ENCODE measurements at places on chromosomes 11 and 22.

GRCh38 chr11:27886857-27887256 lies 186.6 kb upstream of the BDNF start:
- DNase-seq: no peak

GRCh38 chr22:35703861-35704584 lies 13.6 kb upstream of the APOL5 start:
- no peak for DNase-seq

- peak; percentile 49 for DNase-seq
Measured at GRCh38 chr11:109914809-109915653, 178.2 kb upstream of the ZC3H12C start.

GRCh38 chr11:109697140-109697843 lies 275.3 kb downstream of the C11orf87 start:
- peak; percentile 58 for DNase-seq

DNA sequence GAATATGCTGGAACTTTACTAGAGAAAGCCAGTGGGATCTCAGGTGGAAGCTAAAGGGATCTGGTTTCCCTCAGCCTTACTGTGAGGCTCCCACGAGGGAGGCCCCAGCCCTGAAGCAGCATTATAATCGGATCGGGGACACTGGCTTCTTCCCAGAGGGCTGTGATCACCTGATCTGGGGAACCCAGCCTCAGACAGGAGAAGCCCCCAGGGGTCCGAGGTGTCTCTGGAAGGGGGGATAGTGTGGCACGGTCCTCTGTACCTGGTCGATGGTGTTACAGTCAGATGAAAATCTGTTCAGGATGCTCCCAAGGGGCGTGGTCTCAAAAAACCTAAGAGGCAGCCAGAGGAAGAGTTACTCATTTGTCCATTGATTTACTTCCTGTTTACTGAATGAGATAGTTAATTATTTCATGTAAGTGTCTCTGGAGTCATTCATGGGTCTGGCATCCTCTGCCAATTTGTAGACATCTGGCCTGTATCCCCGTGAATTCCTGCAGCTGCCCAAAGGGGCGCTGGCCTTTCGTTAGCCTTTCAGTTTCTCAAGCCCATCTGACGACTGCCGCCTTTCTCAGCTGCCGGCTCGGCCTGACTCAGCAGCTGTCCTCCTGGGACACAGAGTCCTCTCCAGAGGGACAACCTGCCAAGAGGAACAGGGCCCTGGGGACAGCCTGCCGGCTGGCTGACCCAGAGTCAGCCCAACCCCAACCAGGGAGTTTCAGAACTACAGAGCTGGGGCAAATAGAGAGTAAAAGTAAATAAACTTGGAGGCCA lies 17.0 kb upstream of the KCNJ11 start:
- peak; percentile 70 for DNase-seq

DNA sequence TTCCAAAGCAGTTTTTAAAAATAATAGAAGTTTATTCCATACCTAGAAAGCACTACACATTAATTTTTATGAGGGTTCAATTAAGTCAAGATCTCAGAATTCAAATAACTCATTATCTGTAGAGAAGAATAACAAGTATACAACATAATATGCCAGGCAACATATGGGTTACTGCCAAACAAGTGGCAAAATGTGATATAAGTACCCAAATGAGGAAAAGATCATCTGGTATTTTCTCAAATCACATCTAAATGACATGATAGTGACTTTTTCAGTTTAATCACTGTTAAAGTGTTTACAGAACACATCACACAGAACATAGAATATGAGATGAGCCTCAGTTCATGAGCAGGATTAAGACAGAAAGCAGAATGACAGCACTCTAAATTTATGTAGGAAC lies 123.3 kb downstream of the FCHSD2 start:
- DNase-seq: no peak

GRCh38 chr22:27541836-27542235 lies 259.7 kb downstream of the MN1 start:
- DNase-seq: no peak

GRCh38 chr22:20787746-20788626 lies 14.1 kb downstream of the SERPIND1 start:
- no peak for DNase-seq

DNA sequence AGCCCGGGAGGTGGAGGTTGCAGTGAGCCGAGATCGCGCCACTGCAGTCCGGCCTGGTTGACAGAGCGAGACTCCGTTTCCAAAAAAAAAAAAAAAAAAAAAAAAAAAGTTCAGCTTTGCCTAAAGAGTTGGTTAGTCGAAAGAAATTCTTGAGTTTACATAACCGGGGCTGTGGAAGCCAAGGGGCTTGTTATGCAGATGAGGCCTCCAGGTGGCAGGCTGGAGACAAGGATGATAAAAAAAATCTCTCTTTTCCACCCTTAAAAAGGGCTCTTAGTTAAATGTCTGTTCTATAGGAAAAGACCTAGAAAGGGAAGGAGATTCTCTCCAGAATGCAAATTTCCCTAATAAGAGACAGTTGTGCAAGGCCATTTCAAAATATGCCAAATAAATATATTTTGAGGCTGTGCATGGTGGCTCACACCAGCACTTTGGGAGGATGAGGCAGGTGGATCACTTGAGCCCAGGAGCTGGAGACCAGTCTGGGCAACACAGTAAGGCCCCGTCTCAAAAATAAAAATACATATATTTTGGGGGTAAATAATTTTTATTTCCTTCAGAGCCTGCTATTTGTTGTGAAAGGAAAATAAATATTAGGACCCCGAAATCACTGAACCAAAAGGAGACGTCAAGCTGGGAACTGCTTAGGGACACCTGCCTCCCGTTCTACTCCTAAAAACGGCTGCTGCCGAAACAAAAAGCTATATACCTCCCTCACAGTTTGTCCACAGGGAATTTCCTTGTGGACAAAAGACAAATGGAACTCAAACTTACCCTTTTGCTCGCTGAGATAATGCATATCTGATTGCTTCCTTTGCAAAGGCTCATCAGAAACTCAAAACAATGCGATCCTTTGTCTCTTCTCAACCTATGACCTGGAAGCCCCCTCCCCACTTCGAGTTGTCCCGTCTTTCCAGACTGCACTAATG lies 2.4 kb upstream of the IFITM2 start:
- DNase-seq: peak; percentile 83

DNA sequence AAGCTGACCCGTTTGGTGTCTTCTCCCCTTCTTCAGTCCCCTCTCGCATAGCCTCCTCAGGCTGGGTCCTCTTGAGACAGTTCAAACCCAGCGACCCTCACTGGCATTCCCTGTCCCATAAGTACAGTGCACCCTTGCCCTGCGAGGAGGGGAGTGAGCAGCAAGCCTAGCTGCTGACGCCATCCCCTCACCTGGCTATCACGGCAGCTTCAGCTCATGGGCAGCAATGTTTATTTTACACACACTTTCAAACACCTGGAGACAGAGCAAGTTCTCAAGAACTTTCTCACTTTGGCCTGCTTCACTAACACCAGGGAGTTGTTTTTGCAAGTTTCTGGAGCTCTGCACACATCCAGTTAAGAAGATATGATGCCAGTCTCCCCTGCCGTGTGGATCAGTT lies 189.6 kb upstream of the E2F8 start:
- DNase-seq: no peak

DNA sequence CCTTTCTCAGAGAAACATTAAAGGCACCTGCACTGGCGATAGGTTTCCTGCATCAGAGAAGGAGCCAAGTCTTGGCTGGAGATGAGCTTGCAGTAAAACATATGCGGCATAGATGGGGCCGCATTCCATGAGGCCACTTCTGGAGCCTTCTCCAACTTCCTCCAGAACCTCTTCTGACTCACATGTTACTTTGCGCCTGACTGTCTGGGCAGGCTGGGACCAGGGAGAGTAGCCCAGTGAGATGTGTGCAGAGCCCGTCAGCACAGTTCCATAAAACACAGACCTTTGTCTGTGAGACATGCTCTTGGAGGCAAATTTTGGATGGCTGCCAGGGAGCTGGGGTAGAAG lies 55.4 kb upstream of the BID start:
- DNase-seq: peak; percentile 63

GRCh38 chr11:6232899-6233298 lies 1.5 kb downstream of the FHIP1B start:
- DNase-seq: no peak

DNA sequence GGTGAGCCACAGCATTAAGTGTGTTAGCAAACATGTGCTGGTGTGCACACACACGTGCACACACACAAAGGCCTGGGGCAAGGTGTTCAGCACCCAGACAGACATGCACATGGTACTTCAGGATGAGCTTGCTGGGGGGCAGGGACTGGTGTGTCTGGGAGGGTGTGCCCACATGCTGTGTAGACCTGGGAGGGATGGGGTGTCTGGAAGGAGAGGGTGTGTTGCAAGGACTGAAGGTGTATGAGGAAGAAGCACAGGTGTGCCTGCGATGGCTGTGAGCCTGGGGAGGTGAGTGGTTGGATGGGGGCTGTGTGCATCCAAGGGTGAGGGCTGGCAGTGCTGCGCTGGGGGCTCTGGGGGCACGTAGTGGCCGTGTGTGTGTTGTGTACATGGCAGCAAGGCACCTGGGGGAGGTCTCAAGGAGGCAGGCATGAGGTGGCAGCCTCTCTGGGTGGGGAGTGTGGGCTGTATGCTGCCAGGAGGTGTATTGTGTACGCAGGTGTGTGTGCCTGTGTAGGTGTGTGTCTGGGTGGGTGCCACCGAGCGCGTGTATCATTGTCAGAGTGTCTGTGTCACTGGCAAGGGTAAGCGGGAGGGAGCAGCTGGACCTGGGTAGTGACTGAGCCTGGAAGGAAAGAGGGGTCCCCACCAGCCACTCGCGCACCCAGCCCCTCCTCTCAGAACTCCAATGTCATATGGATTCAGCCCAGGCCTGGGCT lies 2.2 kb downstream of the NRXN2 start:
- DNase-seq: no peak

DNA sequence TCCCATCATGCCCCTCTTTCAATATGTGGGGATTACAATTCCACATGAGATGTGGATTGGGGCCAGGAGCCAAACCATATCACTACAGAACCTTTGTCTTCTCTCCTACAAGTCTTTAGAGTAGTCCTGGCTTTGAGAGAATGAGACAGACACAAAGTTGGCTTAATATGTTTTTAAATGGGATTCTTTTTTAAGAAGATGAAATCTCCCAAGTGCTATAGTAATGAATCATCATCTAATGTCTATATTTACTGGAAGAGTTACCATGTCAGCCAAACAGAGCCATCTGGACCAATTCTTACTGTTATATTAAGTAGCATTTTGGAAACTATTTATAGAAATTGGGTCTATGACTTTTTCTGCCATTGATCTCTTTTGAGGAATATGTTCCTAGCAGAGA lies 38.1 kb upstream of the CARD18 start:
- DNase-seq: peak; percentile 91

DNA sequence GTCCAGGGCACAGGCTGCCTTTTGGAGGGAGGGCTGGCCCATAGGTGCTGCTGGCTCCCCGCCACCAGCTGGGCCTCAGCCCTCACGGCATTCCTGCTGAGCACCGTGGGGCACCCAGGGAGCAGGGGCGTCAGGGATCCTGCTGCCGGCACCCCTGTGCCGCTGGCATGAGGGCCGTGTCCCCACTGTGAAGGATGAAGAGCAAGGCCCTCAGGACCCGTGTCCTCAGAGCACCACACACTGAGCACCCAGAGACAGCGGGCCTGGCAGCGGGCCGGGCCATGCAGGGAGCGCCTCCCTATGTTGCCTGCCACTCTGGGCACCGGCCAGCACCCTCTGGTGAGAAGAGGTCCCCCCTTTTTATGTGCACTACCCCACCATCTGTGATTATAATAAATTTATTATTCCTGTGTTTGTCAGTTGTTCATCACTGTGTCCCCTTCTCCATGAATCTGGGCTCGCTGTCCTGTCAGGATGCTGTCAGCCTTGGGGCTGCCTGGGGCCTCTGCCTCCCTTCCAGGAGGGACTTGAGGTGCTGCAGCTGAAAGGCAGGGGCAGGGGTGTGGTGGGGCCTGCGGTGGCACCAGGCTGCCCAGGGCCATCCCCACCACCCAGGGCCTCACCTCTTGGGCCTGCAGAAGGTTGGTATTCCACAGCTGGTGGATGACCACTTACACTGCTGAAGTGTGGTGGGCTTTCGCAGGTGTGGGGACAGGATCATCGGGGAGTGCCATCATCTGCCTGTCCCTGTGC lies 80.0 kb downstream of the MED15 start:
- DNase-seq: no peak

DNA sequence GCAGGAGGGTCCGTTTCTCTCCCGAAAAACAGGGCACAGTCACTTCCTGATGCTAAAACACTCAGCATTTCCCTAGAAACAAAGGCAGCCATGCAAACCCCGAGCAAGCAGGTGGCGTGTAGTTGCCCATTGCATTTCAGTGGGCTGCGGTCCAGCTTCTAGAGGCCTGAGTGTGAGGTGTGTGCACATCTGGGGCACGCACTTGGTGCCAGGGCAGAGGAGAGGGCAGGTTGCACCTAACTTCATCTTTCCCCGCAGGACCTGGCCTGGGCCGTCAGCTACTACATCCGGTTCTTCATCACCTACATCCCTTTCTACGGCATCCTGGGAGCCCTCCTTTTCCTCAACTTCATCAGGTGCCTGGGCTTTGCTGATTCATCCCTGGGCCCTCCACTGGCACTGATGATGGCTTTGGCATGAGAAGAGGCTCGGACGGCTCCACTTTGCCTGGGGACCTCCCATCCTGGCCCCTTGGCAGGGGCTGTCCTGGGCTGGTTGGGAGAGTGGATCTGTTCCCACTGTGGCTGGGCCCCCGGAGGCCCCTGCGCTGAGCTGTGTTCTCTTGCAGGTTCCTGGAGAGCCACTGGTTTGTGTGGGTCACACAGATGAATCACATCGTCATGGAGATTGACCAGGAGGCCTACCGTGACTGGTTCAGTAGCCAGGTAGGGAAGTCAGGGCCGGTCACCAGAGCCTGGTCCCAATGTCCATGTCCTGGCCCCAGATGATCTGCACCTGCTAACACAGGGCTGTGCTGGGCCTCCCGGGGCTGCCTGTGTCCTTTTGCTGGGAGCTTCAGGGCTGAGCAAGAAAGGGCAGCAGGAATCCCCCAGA lies 28.4 kb downstream of the FADS3 start:
- DNase-seq: no peak

GRCh38 chr11:121561716-121562115 lies 108.9 kb upstream of the SORL1-AS1 start:
- DNase-seq: no peak

DNA sequence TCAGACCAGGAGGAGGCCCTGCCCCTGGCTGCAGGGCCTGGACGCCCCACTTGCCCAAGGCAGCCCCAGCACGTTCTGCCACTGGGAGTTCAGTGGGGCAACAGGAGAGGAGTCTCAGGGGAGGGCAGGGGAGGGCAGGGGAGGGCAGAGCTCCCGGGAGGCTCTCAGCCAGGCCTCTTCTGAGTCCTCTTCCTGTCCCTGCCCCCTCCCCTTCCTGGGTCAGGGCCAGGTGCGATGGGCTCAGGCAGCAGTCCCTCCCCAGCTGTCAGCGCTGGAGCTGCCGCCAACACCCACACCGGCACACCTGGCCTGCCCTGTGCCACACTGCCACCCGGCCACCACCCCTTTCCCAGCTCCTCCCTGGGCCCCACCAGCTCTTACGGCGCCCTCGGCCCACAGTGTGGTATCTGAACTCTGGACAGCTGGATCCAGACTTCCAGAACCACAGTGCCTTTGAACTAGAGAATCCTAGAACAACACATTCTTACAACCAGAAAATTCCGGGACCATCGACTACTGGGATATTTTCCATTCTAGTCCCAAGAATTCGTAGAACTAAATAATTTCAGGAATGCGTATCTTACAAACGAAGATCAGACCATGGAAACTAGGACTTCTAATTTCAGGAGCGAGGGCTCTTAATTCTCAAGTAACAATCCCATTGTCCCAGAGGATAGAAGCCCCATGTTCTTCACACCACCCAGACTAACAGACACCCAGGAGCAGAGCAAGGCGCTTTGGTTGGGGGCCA lies 21.8 kb downstream of the RPL3 start:
- DNase-seq: no peak

- DNase-seq: peak; percentile 72
Measured at GRCh38 chr22:32850591-32851517, 49.3 kb downstream of the TIMP3 start.
